ENCODE measurements at places on chromosomes 16 and 17.

DNA sequence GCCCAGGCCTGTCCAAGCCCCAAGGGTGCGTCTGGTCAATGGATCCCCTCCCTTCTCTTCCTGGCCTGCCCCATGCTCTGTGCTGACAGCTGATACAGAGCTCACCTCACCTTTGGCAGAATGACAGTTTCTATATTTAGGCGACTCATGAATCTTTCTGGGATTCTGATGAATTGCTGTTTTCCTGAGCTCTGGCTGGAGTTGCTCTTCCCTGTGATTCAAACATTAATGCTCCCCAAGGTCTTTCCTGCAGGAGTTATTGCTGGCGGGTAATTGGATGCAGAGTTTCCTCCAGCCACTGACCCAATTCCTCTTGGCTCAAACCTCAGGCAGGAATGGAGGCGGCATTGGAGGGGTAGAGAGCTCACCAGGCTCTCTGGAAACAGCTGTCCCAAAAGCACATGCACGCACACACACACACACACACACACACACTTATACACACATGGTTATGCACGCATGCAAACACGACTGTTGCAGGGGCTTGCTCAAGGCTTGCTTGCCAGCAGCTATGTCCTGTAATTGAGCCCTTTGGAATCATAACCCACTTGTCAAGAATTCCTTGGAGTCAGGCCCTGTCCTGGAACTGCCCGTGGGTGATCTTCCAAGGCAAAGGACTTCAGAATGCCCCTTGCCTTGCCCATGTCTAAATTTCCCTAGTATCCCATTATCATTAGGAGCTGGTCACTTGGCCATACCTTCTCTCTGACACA lies 128.8 kb downstream of the ASIC2 start:
- DNase-seq: no peak

DNA sequence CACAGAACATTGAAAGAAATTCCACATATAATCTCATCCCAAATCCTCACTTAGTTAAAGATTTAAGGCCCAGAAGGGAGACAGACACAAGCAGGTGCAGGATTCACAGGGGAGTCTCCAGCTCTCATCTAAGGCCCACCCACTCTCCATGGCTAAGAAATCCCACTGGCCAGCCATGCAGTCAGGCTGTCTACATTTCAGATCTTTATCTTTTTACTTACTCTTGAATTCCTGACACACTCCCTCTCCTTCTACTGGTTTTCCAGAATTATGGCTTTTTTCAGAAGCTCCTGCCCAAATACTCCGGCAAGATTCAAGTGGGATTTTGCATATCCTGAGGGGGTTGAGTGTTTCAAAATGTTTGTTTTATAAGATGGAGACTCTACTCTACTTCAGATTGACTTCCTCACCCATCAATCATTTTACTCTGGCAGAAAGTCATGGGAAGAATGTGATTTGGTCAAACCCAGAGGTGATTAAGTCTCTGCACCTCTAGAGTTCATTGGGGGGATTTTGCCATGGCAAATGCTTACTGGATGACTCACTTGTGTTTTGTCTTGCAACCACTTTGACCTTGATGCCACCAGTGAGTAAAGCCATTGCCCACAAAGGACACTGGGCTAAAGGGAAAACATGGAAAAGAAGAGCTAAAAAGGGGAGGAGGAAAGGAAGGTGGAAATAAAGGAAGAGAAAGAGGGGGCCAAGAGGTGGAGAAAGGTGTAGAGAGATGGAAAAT lies 688.8 kb upstream of the SALL1 start:
- no peak for DNase-seq

DNA sequence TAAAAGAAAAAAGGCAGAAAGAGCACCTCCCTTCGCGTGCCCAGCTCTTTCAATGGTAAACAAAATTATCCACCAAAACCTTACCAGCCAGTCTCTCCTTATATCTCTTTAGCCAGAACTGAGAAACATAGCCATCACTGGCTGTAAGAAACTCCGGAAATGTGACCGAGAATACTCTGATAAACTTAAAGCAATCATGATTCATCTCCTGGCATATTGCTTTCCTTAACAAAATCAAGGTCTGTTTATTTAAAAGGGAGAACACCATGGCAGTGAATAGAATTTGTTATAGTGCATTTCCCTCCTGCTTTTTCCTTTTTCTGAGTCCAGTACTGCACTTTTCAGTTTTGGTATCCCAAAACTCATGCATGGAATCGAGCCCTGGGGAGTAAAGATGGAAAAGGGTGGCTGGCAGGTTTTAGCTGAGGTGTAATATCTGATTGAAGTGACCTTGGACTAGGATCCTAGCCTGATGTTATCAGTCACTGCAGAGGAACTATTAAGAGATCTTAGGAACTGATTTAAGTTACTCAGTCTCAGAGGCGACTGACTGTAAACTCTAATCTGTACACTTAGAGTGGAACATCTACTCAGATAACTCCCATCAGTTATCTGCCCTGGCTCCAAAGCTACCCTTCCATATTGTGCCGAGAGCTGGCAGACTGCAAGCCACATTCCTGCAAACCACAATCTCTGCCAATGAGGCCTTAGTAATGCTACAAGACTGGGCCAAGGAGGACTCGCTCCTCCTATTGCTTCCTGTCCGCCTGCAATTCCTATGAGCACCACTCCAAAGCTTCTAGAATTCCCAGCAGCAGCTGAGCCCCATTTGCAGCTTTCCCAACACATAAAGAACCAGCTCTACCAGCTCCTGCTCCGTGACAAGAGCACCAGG lies 7.4 kb upstream of the COX10 start:
- DNase-seq: no peak

GRCh38 chr17:49742166-49742638 lies 21.7 kb downstream of the FAM117A start:
- DNase-seq: no peak

- no peak for DNase-seq
Observed at GRCh38 chr17:65548269-65548969, 13.0 kb downstream of the AXIN2 start.

- DNase-seq: no peak
Observed at GRCh38 chr17:27355419-27355818, 61.5 kb downstream of the WSB1 start.

DNA sequence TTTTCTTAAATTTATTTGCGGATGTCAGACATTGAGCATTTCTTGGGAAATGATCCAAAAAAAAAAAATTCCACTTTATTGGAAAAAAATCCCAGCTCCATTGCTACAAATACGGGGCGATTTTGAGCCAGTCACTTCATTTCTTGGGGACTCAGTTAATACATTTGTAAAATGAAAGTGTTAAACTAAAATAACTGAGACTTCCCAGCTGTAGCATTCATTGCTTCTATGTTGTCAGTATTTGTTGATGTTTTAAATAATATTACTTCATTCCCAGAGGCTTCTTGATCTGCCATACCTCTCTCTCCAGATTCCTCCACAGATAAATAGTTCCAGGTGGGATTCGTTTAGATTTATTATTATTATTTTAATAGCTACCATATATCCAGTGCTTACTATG lies 77.1 kb upstream of the HS3ST3A1 start:
- DNase-seq: no peak

DNA sequence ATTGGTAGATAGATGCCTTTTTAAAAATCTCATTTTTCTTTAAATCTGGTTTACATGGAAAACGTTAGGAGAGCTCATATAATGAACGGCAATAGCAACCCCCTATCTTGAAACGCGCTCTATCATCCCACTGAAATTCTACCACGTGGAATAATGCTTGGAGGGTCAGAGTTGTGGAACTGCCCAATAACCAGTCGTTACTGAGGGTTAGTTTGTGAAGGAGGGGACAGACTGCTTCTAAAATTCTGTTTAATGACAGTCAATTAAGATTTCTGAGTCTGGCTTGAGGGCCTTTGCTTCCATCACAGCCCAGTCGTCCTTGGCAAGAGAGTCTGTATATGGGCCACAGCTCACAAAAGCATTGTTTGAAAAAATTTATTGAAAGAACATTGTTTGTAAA lies 482 bp downstream of the IRF8 start:
- no peak for DNase-seq

- DNase-seq: no peak
Observed at GRCh38 chr17:44892250-44892649, 7.0 kb downstream of the EFTUD2 start.

DNA sequence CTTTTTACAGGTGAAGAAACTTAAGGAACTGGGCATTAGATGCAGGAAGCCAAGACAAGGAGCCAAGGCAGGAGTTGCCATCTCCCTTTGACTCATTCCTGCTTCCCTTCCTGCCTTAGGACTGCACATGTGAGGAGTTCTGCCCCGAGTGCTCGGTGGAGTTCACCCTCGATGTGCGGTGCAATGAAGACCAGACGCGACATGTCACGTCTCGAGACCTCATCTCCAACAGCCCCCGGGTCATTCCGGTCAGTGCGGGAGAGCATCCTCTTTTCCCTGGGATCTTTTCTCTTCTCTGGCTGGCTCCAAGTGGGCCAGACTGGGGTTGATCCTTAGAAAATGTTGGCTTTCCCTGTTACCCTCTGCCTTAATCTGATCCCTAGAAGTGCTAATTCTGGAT lies 6.6 kb downstream of the POLR2C start:
- no peak for DNase-seq

DNA sequence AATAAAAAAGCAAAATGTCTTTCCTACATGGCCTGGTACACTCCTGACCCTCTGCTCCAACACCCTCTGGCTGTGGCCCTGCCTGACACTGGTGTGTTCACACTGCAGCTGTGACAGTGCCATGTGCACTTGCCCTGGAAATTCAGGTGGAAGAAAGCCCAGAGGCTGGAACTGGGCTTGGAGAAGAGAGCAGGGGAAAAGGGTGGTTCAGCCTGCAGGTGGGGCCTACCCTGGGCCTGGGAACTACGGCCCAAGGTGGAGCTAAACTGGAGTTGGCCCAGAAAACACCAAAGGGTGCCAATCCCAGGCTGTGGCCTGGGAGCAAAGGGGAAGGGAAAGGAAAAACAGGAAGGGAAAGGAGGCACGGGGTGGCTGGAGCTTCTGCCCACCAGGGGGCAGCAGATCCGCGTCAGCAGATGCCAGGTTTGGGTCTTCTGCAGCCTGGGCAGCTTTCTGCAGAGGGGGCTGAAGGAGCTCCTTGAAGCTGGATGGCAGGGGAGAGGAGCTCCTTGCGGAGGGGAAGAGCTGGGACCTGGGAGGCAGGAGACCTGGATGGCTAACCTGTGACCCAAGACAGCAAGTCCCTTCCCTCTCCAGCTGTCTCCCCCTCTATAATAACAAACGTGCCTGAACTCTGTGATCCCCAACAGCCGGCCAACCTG lies 15.4 kb upstream of the CTCF start:
- peak; percentile 65 for DNase-seq

DNA sequence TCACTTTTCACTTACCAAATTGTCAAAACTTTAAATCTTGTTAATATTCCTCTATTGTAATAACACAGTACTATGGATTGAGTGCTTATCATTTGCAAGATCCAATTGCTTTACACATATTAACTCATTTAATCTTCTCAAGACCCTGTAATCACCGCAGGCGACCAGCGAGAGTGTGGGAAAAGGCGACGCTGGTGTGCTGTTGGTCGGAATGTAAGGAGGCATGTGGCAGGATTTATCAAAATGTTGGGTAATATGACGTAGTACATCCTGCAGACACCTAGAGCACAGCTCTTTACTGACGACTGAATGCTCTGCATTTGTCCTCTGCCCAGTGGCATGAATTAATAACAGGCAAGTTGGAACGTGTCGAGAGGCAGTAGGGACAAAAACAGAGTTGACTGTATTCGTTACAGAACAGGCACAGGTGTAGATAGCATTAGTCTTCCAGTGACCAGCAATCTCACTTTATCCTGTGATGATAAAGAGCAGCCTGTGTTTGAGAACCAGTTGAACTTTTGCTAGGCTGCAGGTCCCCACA lies 80.3 kb downstream of the TNRC6C start:
- no peak for DNase-seq

GRCh38 chr17:7437369-7437863 lies 1.9 kb upstream of the FGF11 start:
- no peak for DNase-seq
